ENCODE measurements at places on chromosomes 1 and 21. TPM values are rescaled to one million over a fixed set of nuclear protein-coding genes. Genes with fewer than 3 reads are reported as not detected.

- DNase-seq = no peak
Observed at GRCh38 chr1:161718559-161719324, 2.6 kb upstream of the FCRLB start.

BCAN gene
- 0.35 TPM for total RNA-seq

FLG gene
- total RNA-seq = not detected

FCGR1A gene
- 1.4 TPM for total RNA-seq

CNR2 gene
- not detected for total RNA-seq

GRCh38 chr1:8889925-8890785 lies 11.7 kb upstream of the ENO1 start:
- DNase-seq = peak; percentile 94

- no peak for DNase-seq
Observed at GRCh38 chr1:166630369-166630768, 208.9 kb upstream of the POGK start.

TRIM67 gene
- total RNA-seq = 0.11 TPM

- no peak for DNase-seq
Observed at GRCh38 chr1:42806593-42806992, 10.3 kb upstream of the ERMAP start.

- no peak for DNase-seq
Observed at GRCh38 chr1:25769625-25770383, 30.2 kb upstream of the SELENON start.

- no peak for DNase-seq
Observed at GRCh38 chr1:229114850-229115365, 156.0 kb upstream of the RAB4A start.

PHTF1 gene
- 6.4 TPM for total RNA-seq

NCAM2 gene
- 5.4 TPM for total RNA-seq

GRCh38 chr1:38061883-38062328 lies 15.3 kb upstream of the POU3F1 start:
- DNase-seq = no peak

DNA sequence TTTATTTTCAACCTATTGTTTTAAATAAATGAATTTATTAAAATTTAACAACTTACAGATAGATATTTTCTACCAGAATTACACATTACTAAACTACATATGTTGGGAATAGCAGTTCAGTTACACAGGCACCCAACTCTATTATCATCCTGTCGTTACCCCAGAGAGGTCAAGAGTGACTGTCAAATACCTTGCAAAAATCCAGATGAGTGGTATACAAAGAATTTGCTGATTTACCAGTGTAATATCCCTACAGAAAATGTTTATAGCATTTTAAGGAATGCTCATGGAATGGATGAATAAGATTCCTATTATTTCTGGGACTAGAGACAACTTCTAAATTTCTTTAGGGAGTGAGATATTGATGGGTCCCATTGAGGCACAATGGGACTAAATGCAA lies 300.7 kb upstream of the RGS18 start:
- no peak for DNase-seq

DNA sequence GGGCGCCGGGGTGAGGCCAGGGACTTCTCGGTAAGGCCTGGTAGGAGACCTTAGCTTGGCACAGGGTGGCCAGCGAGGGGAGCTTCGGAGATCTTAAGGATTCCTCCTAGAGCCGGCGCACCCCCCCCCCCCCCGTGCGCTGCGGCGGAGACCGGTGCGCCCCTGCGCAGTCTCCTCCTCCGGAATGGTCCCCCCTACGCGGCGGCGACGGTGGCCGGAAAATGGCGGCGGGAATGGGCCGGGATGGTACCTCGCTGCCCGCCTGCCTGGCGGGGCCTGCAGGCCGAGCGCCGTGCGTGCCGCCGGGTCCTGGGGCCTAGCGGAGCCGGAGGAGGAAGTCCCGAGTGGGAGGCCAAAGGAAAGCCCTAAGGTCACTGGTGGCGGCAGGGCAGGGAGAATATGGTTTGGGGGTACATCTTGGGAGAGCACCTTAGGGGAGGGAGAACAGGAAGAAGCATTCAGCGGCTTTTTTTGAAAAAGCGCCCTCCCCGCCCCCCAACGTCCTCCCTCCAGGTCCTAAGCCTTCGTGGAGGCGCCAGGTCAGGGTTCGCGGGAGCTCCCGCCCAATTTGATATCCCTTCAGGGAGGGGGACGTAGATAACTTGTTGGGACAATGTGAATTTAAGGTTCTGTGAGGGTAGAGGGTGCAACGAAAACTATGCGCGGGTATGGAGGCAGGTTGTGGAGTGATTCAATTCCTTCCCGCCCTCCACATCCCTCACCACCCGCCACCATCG lies 429 bp downstream of the SRRM1 start:
- no peak for DNase-seq

AIM2 gene
- 0.51 TPM for total RNA-seq

DNA sequence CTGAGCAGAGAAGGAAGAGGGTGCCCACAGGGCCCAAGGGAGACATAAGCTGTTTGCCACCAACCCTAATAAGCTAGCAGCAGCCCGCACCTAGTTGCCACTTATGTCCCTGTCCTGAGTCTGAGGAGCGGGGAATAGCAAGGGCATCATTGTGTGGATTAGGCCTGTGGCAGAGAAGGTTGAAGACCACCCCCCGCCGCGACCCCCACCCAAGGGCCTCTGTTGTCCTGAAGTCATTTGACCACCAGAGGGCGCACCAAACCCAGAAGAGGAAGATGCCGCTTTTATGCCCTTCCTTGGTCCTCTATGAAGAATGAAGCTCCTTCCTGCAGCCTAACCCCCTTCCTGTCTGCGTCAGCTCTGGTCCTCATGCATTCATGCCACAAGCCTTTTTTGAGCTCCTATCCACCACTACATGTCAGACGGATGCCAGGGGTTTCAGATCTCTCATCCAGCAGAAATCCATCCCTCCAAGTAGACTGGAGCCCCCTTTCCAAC lies 16.6 kb downstream of the RHBG start:
- peak; percentile 61 for DNase-seq

DNA sequence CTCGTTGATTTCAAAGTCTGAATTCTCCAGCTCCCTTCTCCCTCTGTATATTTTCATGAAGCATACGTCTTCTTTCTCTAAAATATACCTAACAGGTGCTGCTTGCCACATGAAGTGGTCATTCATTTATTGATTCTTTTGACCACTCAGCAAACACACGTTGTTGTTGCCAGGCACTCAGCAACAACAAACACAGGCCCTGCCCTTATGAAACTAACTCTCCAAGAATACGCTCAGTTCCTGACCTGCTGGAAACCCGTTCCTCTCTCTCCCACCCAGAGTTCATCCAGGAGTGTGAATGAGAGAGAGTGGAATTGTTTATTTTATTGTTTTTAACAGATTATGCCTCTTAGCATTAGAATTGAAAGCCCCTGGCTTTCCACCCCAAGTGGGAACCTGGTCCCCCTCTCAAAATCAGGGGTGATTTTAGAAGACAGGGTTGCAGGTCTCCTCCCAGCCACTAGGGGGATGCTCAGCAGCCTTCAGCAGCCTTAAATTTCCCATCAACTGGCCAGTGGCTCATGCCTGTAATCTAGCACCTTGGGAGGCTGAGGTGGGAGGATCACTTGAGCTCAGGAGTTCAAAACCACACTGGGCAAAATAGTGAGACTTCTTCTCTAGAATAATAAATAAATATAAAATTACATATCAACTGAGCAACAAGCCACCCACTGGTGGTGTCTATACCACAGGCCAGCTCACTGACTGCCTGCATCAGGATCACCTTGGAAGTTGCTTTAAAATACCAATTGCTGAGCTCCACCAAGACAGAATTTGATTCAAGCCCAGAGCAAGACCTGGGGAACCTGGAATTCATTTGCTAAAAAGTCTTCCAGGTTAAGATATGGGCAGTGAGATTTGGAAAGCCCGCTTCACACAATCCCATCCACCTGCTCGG lies 181.0 kb upstream of the KLHDC7A start:
- no peak for DNase-seq

- no peak for DNase-seq
Observed at GRCh38 chr1:55213885-55214211, 1.3 kb downstream of the USP24 start.

- no peak for DNase-seq
Observed at GRCh38 chr21:24023402-24023801, 1583.9 kb downstream of the MRPL39 start.

- no peak for DNase-seq
Observed at GRCh38 chr1:246184503-246184902, 322.6 kb downstream of the SMYD3 start.

DNA sequence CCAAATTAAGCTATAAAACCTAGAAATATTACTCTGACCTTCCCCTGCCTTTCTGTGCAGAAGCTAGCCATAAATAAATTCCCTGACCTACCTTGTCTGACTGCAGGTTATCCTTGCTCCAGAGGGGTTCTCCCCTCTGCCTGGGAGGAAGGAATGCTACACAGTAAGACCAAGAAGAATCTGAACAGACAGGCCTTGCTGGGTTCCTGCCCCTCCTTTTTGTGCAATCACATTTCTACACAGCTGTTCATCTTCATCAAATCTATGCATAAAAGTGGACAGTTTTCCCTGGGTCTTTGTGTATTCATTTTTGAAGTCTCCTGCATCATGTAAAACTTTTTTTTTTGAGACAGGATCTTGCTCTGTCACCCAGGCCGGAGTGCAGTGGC lies 50.6 kb downstream of the DNTTIP2 start:
- no peak for DNase-seq

LCE2B gene
- total RNA-seq = not detected

DNA sequence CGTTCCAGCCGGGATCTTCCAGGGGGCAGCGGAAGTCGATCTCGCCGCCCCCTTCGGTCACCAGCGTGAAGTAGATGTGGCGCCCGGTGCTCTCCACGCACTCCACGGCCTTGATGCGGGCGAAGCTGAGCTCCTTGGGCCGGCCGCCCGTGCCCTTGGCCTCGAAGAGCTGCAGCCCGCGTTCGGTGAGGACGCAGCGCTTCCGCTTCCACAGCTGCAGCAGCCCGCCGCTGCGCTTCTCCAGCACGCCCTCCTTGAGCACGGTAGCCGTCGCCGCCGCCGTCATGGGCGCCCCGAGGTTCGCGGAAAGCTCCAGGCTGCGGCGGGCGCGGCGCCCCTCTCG lies 516 bp downstream of the PHLDA3 start:
- DNase-seq = peak; percentile 77

DNA sequence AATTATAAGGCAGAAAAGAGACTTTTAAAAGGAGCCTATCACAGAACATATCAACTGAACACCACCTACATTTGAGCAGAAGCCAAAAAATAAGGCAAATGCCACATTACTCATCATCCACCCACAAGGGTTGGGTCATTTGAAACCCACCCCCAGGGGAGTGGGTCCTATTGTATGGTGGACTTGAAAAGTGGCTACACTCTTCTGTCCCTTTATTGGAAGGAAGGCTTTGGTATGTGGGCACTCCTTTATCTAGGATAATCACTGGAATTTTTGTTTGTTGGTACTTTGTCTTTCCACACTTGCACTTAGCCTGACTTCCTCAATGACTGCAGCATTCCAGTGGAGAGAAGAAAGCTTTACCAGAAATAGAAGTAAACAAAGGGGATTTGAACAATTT lies 157.2 kb upstream of the COL11A1 start:
- no peak for DNase-seq

DNA sequence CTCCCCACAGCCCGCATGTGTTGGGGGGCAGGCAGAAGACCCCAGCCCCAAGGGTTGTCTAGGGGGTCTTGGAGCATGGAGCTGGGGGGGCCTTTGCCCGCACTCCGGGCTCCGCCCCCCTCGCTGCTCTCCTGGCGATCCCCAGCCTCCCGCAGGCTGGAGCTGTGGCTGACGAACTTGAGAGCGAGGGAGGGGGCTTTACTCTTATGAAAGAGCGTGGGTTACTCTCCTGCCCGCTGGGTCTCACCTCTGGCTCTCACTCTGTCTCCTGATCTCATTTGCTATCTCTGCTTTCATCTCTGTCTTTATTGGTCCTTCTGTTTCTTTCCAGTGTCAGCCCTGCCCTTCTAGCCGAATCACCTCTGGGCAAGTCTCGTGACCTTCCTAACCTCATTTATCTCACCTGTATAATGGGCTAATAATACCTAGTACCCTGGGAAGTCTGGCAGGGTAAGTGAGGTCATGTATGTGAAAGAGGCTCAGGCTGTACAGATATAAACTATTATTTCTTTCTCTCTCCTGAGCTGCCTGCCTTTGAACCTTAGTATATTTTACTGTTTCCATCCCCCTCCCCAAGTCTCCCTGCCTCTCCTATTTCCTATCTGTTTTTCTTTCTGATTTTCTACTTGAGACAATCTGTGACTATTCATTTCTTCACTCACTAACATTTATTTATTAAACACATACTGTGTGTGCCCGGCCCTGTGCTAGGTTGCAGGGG lies 731 bp downstream of the EFNA4 start:
- peak; percentile 68 for DNase-seq

- DNase-seq = no peak
Observed at GRCh38 chr1:182726912-182727311, 42.5 kb upstream of the RGS8 start.

KRTAP11-1 gene
- total RNA-seq = not detected

DNA sequence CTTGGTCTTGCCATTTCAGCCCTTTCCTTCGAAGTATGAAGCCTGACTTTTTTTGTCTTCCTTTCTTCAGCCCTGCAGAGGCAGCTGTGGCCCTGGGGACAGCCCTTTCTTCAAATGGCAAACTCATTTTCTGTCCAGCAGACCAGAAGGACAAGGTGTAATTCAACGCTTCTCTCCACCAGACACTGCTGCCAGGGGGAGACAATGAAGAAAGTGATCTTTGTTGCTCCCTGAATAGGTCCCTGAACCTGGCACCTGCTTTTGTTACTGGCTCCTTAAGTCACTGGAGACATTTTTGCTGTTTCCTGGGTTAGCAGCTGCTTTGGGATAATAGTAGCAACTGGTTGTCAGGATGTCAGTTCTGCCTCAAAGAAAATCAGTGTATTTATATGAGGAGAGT lies 50.8 kb upstream of the MACF1 start:
- no peak for DNase-seq

AIRE gene
- not detected for total RNA-seq

PYCR2 gene
- total RNA-seq = 58.6 TPM

DNA sequence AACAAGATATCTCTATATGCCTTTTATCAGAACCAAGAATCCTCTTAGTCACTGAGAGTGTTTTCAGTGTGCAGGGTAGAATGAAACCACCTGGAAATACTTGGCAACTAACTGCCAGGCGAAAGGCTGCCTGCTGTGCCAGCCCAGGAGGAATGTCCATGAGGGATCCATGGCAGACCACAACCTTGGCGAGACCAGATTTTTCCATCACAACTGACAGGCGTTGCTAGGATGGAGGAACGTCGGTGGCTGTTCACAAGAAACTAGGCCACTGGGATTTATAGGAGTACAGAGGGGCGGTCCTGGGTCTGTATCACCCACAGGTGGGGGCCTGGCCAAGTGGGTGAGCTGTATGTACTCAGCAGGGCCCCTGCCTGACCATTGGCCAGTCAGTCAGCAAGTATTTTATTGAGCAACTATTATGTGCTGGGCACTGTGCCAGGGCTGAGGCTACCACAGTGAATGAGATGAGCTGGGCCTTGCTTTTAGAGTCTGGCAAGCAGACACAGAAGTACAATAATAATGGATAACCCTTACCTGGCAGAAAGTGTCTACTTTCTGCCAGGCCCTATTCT lies 199.4 kb downstream of the FOXD2 start:
- DNase-seq = no peak

RGS8 gene
- total RNA-seq = not detected

ZNF697 gene
- total RNA-seq = 8.8 TPM

Data from Right ventricle myocardium inferior (tissue), 1 donor.